Activated CD4-positive, alpha-beta memory T cell treated with anti-CD3 and anti-CD28 coated beads for 36 hours (primary cell): ENCODE measurements at places on chromosomes 3 and 15.

DNA sequence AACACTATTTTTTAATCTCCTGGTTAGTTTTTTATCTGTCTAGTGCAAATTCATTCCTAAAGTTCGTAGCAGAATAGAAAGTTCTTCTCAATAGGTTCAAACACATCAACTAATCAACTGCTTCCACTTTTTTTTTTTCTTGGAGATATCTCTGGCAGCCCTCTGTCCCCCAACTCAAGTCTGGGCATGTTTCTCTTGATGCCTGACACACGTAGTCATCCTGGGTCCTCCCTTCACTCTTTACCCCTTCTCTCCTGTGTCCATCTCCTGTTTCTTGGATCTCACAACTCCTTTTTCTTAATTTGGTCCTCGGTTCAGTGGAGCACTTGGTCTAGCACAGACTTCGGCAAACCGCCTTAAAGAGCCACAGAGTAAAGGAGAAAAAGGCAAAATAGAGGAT lies 14.4 kb downstream of the TNFAIP8L3 start:
- no peaks in the 10 kb centered on the region for H3K36me3 ChIP-seq
- no peak overlapping the region for H3K27ac ChIP-seq
- no peak for DNase-seq
- H3K27me3 ChIP-seq = peaks cover 10% of the 10 kb centered on the region
- no peak overlapping the region for H3K4me3 ChIP-seq
- peaks cover 13% of the 10 kb centered on the region for H3K4me1 ChIP-seq

- DNase-seq = no peak
- H3K27me3 ChIP-seq = no peaks in the 10 kb centered on the region
- no peak overlapping the region for H3K4me3 ChIP-seq
- H3K27ac ChIP-seq = no peak overlapping the region
- H3K4me1 ChIP-seq = no peaks in the 10 kb centered on the region
Observed at GRCh38 chr3:102037209-102037608, 187.9 kb downstream of the NFKBIZ start.

- peak; percentile 7 for DNase-seq
- H3K4me1 ChIP-seq = peaks cover 24% of the 10 kb centered on the region
- H3K27me3 ChIP-seq = no peaks in the 10 kb centered on the region
- H3K36me3 ChIP-seq = peaks cover 12% of the 10 kb centered on the region
- no peak overlapping the region for H3K4me3 ChIP-seq
Observed at GRCh38 chr3:38022301-38022700, 7.1 kb downstream of the PLCD1 start.

- H3K4me1 ChIP-seq = peaks cover 4% of the 10 kb centered on the region
- H3K27me3 ChIP-seq = peaks cover 10% of the 10 kb centered on the region
- H3K36me3 ChIP-seq = no peaks in the 10 kb centered on the region
- H3K4me3 ChIP-seq = no peak overlapping the region
Observed at GRCh38 chr3:44240061-44240460, 1.6 kb upstream of the TOPAZ1 start.

DNA sequence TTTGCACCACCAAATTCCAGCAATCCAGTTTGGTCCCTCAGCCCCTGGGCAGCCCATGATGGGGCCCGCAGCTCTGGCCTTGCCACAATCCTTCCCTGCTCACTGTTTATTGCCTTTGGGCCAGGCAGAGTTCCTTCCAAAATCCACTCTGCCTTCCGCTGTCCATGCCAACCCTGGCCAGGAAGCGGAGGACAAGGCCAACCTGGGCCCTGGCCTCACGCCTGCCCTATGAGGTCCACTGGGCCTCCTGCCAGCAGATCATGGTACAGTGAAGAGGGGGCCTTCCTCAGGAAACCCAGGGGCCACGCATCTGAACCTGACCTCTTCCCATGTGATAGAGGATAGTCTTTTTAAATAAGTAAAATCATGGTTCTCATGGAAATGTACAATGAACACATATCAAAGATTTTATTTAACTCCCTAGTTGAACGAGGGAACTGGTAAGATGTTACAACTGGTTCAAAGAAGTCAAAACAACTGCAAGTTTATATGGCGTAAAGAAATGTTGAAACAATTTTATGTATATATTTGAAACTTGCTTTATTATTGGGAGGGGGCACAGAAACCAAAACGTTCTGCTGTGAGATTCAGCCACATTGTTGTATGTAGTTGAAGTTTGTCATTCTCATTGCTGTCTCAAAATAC lies 95.8 kb upstream of the TNFAIP8L3 start:
- H3K4me3 ChIP-seq = no peak overlapping the region
- H3K27ac ChIP-seq = no peak overlapping the region
- H3K4me1 ChIP-seq = peaks cover 4% of the 10 kb centered on the region
- H3K27me3 ChIP-seq = peaks cover 11% of the 10 kb centered on the region
- no peak for DNase-seq

DNA sequence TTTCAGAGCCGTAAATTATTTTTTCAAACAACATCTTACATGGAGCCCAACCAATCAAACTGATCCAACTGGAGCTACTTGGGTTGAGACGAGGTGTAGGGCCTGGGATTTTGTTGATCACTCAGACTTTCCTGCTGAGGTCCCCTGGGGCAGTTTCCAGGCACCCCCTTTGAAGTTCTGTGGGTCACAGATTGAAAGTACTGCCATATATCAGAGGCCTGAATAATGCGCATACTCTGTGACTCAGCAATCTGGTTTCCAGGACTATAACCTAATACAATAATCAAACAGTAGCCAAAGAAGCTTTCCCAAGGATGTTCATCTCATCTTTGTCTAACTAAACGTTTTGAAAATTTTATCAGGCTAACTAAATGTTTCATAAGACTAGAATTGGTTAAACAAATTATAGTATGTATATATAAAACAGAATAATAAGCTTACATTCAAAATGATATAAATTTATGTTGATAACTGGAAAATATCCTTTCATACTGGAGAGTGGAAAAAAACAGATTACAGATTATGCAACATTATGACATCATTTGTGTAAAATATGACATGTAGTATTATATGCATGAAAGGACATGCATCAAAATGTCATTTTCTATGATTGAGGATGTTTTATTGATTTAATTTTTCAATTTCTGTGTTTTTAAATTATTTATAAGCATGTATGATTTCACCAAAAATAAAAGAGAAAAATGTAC lies 617.1 kb downstream of the NTRK3 start:
- H3K4me3 ChIP-seq = no peak overlapping the region
- peaks cover 30% of the 10 kb centered on the region for H3K4me1 ChIP-seq
- no peak for DNase-seq
- H3K27ac ChIP-seq = no peak overlapping the region
- no peaks in the 10 kb centered on the region for H3K36me3 ChIP-seq
